ENCODE measurements at places on chromosomes 4 and X.
A peak's percentile ranks its signal among the peaks of the same experiment; 100 is the strongest.

DNA sequence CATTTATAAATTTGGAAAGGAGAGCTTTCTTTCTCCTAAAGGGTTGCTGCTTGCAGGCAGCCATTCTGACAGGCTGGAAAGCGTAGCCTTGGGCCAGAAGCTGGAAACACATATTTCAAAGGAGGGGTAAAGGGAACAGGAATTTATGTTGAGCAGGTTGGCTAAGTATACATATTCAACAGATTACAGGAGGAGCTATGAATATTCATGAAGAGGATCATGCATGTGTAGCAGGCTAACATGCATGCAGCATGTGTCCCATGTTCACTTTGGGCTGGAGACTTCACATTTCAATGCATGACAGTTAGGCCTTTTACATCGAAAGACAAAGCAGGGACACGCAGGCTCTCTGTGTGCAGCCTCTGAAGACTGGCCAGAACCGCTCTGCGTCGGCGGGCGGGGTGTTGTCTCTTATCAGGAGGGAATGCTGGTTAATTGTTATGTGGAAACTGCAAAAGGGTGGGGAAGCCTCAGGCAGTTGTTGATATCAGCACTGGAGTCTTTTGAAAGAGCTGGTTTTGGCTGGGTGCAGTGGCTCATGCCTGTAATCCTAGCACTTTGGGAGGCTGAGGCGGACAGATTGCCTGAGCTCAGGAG lies 31.5 kb downstream of the CASP3 start:
- no peak for DNase-seq

GRCh38 chrX:70694339-70695122 lies 214.0 kb downstream of the TEX11 start:
- no peak for DNase-seq

- no peak for DNase-seq
Observed at GRCh38 chr4:168945291-168945690, 64.8 kb downstream of the CBR4 start.

DNA sequence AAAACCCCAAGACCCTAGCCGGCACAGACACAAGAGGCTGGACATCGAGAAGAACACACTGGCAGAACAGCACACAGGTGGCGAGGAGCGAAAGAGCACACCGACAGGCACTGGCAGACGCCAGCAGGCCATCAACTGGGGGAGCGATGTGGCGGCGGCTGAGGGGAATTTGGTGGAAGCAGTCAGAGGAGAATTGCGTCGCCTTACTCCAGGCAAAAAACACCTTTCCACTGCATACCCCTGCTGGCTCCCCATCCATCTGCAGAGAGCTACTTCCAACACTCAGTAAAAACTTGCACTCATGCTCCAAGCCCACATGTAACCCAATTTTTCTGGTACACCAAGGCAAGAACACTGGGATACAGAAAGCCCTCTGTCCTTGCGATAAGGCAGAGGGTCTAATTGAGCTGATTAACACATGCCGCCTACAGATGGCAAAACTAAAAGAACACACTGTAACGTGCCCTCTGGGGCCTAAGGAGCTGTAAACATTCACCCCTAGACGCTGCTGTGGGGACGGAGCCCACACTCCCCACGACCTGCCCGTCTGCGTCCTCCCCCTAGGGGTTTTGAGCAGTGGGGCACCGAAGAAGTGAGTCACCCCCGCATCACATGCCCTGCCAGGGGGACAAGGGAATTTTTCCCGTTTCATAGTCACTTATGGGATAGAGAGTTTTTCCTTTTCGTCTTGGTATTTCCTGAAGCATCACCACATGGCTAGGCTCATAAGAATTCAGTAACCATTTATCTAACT lies 262.3 kb downstream of the KCTD8 start:
- DNase-seq: no peak

DNA sequence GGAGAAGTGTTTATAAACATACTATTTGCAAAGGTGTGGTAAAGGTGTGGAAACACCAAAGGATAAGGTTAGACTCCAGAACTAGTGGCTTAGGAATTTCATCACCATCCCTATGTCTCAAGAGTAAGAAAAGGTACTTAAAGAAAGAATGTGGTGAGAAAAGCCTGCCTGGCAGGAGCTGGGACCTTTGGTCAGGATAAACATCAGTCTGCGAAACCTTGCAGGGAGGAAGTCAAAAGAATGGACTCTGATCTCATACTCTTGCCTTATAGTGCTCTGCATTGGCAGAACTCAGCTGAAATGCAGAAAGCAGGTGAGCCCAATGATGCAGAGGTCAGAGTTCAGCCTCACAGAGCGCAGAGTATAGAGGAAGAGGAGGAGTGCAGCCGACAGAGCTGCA lies 97.2 kb upstream of the NR3C2 start:
- no peak for DNase-seq

DNA sequence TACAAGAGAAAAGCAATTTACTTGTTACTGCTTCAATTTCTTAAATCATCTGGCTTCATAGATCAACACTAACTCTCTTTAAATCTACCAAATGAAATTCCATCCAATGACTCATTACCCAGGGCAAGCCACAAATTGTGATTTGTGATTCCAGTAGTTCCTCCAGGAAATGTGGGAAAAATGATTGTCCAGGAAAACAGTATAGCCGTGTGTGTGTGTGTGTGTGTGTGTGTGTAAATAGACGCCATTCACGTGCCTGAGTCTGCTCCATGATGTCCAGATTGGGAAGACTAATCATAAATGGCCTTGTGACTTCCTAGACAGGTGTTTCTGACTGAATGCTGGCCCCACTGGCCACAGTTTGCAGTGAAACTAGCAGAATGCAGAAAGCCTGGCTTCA lies 121.3 kb downstream of the HS6ST2 start:
- DNase-seq: no peak

DNA sequence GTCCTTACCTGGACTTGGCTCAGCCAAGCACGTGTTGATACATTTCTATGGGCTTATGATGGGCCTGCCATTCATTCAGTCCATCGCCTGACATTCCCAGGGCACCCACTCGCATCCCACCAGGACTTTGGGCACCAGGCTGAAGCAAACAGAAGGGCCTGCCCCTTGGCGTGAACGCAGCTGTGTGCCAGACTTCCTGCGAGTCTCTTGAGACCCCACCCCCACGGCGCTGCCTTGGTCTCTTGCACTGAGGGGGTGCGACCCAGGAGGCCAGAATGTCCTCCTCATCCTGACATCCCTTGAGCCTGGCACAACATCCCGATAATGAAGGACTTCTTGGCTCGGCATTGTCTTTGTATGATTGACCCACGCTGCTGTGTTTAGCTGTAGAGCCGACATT lies 1.5 kb upstream of the PSAPL1 start:
- no peak for DNase-seq

- DNase-seq: no peak
Observed at GRCh38 chr4:189162073-189162789, 778.4 kb upstream of the FRG1 start.

DNA sequence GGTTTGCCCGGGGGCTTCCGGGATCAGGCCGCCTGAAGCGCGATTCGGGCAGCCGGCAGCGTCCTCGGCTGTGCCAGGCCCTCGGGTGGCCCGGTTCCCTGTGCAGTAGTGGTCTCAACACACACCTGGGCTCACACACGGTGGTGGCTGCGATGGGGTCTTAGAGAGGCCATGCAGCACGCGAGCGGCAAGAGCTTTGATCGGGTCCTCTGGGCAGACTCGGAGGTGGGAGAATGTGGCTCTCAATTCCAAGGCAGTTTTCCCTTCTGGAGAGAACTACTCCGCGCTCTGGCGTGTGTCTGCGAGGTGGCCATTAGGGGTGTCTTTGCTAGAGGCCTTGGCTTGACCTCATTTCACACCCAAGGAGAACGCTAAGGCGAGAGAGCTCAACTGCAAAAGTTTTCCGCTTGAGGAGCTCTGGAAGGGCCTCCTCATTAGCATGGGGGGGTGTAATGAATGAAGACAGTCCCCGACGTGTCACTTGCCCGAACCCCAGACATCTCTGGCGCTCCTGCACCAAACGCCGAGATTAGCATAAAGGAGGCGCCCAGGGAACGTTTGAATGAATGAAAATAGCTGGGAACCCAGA lies 771 bp upstream of the RBPJ start:
- peak; percentile 71 for DNase-seq

GRCh38 chr4:76513482-76513881 lies 78.5 kb downstream of the SHROOM3 start:
- no peak for DNase-seq

DNA sequence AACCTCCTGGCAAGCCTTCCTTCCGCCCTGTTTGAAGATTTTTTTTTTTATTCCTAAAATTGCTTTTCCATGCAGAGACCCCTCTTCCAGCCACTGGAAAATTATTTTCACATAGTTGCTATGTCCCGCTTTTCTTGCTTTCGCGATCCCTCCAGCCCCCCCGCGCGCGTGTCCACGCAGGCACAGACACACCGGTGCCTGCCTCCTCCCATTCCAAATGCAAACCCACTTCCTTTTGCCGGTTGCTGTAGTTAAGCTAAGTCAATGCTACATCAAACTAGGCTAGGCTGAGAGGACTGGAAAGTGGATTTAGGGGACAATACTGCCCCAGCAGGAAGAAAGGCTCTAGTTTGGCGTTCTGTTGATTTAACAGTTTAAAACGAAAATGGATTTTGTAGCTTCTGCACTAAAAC lies 111.0 kb downstream of the DHX15 start:
- DNase-seq: peak; percentile 15

DNA sequence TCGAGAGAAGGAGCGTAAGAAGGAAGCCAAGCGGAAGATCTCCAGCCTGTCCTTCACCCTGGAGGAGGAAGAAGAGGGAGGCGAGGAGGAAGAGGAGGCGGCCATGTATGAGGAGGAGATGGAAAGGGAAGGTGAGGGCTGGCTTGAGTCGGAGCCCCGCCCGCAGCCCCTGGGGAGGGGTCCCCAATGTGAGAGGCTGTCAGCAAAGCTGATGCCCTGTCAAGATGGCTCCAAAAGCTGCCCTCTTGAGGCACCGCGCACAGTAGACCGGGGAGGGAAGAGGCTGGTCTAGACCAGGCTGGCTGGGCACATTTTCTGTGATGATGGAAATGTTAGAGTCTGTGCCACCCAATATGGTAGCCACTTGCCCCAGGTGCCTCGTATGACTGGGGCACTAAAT lies 2.5 kb downstream of the FAM50A start:
- no peak for DNase-seq

DNA sequence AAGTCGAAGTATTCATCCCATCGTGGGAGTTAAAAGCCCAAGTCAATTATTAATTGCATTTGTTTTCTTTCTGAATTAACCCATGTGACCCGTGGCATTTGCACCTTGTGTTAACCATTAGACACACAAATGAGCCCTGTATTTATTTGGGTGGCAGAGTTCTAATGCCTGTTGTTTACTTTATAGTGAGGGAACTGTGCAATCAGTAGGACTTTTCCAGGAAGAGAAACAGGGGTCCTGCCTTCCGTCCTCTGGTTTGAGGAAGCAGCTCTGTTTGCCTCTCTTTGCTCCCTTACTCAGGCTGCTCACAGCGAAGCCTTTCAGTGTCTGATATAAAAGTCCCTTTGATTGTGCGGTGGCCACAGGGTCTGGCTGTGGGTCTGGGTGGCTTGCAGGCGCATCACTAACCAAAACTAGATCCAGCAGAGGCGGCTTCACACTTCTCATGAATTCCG lies 263.6 kb downstream of the PTTG2 start:
- no peak for DNase-seq

DNA sequence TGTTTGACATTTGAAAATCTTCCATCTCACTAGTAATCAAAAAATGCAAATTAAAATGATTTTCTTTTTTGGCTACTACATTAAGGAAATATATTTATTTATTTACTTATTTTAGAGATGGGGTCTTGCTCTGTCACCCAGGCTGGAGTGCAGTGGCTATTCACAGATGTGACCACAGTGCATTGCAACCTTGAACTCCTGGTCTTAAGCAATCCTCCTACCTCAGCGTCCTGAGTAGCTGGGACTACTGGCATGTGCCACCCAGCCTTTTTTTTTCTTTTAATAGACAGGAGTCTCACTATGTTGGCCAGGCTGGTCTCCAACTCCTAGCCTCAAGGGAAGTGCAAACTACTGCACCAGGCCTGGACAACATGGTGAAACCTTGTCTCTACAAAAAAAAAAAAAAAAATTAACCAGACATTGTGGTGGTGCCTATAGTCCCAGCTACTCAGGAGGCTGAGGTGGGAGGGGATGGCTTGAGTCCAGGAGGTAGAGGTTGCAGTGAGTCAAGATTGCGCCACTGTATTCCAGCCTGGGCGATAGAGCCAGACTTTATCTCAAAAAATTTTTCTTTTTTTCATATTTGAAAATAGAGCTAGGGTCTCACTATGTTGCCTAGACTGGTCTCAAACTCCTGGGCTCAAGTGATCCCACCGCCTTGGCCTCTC lies 4.4 kb upstream of the SMIM14 start:
- no peak for DNase-seq

GRCh38 chr4:140266958-140267568 lies 106.4 kb upstream of the SCOC start:
- DNase-seq: no peak

GRCh38 chr4:3387943-3388361 lies 53.8 kb upstream of the HGFAC start:
- peak; percentile 40 for DNase-seq

- DNase-seq: no peak
Observed at GRCh38 chr4:113645771-113646441, 115.6 kb downstream of the CAMK2D start.

DNA sequence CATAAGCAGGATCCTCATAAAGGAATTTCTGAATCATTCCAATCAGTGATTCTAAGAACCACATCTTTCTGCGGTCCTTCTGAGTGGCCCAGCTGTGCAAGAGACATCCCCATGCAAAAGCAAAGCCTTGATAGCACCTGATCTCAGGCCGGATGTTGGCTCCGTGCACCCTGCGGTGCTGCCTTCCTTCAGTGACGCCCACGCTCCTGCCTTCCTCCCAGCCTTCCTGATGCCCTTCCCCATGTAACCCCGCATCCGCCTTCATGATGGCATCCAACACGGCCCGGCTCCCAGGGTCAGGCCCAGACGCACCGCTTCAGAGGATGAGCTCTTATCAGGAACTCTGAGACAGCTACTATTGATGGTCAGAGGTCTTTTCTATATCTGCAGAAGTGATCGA lies 20.4 kb upstream of the CYP4V2 start:
- DNase-seq: no peak

DNA sequence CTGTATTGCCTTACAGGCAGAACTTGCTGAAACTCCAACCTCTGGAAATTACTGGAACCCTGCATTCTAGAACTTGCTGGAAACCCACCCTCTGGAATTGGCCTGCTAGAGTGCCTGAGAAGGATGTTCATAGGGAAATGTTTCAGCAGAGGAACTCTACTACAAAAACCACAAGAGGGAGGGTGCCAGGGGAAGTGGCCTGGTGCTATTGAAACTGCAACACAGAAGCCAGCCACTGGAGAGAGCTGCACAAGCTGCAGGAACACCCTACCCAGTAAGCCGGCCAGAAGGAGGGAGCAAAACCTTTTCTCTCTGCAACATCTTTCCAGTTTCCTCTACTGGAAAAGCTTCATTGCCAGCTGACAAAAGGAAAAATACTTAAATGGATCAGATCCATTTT lies 2.5 kb upstream of the BRWD3 start:
- DNase-seq: no peak

DNA sequence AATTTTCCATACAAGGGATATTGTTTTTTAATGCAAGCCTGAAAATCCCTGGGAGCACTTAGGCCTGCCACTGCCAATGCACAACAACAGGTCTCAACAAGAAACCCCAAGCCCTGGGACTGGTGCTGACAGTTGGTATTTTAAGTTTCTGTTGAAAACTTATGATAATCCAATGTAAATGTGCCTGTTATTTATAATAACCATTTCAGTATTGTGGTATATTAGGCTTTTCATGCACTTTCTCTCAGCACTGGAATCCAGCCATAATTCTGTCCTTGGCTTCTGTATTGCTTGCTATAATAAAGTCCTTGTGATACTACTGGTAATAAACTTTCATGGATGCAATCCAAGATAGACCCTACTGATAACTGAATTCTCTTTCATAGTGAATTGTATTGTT lies 218.9 kb downstream of the PCDH7 start:
- DNase-seq: no peak

GRCh38 chrX:39903343-39903742 lies 194.4 kb downstream of the BCOR start:
- no peak for DNase-seq
